ENCODE measurements at places on chromosomes 1 and 21. TPM values are rescaled to one million over a fixed set of nuclear protein-coding genes. Genes with fewer than 3 reads are reported as not detected.

DNA sequence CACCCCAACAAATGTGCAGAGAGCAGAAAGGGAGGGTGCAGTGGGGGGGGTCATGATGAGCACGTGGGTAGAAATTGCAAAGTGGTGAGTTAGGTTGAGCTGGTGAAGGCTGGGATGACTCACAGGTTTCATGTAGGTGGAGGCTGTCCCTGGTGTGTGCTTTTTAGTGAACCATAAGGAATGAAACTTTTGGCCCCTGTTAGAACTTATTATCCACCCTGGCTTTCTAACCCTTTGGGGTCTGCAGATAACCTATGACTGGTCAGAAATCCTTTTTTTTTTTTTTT is 46.9 kb downstream of the DOP1B start:
- DNase-seq, result peak; percentile 91

DNA sequence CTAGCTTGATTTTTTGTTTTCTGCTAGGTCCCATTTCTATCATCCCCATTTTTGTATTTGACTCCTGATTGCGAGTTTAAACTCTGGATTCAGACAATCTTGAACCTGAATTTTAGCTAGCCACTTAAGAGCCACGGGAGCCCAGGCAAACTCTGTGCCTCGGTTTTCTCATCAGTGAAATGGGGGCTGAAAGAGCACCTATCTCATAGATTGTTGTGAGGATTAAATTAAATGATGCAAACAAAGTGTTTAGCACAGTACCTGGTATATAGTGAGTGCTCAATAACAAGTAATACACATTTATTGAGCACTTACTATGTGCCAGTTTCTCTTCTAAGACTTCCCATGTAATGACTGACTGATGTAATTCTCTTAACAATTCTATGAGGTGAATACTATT is 158.1 kb upstream of the POU3F1 start:
- DNase-seq, result no peak

DNA sequence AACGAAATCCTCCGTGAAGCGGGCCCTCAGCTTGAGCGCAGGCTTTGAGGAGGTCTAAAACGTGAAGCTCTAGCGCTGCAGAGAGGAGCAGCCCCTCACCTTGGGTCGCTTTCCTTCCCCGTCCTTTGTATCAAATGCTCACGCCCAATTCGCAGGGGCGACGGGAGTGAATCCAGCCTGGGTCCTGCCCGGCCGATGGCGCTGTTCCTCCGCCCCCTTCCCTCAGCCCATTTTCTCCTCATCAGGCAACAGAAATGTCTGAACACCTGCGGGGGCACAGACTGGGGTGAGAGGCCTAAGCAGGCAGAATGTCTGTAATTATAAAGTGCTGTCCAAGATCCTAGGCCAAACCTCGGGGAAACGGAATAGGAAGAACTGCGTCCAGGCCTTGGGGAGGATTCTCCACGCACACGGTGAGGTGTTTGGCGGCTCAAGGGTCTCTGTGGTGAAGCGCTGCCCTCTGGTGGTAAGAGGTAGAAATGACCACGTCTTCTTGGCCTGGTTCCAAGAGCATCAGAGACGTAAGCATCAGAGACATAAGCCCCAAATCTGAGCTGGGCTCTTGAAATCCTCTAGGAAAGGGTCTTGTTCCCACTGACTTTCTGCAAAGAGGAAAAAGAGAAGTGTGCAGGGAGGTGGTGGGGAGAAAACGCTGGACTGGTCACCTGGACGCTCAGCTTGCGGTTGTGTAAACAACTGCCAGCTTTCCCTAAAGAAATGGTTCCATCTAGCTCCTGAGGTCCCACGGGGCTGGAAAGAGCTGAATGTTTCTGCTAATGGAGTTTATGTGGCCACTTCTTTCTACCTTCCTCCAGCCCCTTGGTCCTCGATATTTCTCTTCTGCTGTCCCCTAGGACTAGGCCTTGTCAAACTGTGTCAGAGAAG is 92.1 kb upstream of the CD53 start:
- DNase-seq, result peak; percentile 65

GRCh38 chr1:108732398-108732797 is 14.1 kb upstream of the STXBP3 start:
- DNase-seq, result peak; percentile 63

Gene GPR37L1
- total RNA-seq, result under 0.01 TPM

DNA sequence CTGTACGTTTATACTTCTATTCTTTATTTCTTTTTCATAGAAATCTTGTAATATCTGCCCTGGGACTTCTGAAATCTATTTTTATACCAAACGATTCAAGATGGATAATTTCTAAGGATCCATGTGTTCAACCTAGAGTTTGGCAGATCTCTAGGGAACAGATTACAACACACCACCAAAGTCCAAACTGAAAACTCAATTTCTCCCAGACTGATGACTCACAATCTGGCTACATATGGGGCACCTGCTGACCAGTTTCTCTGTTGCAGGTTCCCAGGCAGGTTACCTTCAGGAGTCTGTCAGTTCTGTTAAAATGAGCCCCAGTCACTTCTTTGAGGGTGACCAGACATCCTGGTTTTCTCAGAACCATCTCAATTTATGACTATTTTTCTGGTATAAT is 439.4 kb downstream of the GPATCH2 start:
- peak; percentile 22 for DNase-seq

GRCh38 chr1:78054559-78054958 is 8.8 kb downstream of the GIPC2 start:
- no peak for DNase-seq

Gene GJA5
- 0.13 TPM for total RNA-seq

DNA sequence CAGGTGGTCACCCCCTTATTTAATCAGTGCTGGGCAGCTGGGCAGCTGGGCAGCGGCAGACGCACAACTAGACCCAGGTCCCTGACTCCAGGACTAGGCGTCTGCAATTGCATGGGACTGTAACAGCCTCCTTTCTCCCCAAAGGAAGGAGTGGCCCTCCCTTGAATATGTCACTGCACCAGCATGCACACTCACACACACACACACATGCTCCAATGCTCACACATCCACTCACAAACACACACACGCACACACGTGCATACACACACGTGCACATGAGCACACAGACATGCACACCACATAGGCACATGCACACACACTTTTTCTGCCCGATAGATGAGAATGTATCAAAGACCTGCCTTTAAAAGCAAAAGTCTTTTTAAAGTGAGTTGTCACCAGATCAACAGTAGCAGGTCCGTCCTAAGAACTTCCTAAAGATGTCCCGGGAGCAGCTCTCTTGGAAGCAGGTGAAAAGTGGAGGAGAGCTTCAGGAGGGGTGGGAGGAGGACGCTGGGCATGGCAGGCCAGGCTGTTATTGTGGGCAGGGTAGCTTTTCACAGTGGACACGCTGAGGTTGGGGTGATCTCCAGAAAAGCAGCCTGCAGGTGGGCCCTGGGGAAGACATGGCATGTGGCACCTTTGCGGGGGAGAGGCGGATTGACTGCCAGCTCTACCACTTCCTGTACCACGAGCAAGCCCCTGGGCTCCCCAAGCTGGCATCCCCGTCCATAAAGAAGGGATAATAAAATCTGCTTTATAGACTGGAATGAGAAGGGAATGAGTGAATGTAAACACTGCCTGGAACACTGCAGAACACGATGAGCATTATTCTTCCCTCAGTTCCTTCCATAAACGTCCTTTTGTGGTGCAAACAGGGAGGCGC is 1.7 kb downstream of the PDE9A start:
- no peak for DNase-seq

- DNase-seq, result no peak
Measured at GRCh38 chr1:164651351-164651951, 92.5 kb downstream of the PBX1 start.

Gene DMRTA2
- total RNA-seq, result 4.2 TPM

DNA sequence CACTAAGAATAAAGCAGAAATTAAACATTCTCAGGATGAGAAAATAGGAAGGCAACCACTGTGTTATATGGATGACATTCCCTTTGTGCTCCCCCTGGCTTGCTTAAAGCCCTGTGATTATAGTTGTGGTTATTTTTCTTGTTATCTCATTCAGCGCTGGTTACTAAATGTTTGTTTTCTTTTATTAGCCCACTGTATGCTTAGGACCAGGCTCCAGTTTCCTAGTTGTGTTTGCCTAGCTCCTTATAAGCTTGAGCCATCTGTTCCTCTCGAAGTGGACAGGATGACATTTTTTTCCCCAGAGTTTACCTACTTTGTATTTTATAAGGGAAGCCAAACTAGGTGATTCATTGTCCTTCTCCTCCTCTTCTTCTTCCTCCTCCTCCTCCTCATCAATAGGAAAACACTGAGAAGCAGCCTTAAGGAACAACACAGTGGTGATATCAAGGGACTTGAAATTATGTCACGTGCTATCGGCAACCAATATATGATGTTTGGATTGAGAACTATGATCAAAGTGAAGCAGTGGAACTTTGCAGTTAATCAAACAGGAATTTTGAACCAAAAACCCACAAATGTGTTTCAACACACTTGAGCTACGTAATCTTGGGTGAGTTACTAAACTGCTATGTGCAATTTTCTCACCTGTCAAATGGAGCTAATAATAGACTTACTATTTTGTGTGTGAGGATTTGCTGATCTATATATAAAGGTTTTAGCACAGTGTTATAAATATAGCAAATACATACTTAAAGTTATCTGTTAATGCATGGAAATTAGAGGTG is 35.1 kb upstream of the RGS7 start:
- peak; percentile 26 for DNase-seq

DNA sequence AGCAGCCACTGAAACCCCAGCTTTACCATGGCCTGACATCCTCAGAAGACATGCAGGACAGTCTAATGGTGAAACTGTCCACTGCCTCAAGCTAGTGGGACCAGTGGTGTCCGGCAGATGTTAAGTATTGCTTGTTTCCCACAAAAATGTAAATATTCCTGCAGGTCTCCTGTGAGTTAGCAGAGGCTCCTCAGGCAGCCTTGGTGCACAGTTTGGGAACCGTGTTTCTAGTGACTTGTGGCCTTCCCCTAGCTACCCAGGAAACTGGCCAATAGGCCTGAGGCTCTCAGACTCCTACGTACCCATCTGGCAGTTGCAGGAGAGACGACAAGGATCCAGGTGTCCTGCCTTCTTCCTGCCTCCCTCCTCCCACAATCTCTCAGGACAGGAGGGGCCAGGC is 142.4 kb downstream of the CAMTA1 start:
- DNase-seq, result no peak

Gene TCEA3
- 10.5 TPM for total RNA-seq

Gene DYNLT4
- not detected for total RNA-seq

Gene RORC
- 0.26 TPM for total RNA-seq

- no peak for DNase-seq
Measured at GRCh38 chr1:1616045-1616790, 918 bp downstream of the MIB2 start.

Gene ELF3
- 66.1 TPM for total RNA-seq

DNA sequence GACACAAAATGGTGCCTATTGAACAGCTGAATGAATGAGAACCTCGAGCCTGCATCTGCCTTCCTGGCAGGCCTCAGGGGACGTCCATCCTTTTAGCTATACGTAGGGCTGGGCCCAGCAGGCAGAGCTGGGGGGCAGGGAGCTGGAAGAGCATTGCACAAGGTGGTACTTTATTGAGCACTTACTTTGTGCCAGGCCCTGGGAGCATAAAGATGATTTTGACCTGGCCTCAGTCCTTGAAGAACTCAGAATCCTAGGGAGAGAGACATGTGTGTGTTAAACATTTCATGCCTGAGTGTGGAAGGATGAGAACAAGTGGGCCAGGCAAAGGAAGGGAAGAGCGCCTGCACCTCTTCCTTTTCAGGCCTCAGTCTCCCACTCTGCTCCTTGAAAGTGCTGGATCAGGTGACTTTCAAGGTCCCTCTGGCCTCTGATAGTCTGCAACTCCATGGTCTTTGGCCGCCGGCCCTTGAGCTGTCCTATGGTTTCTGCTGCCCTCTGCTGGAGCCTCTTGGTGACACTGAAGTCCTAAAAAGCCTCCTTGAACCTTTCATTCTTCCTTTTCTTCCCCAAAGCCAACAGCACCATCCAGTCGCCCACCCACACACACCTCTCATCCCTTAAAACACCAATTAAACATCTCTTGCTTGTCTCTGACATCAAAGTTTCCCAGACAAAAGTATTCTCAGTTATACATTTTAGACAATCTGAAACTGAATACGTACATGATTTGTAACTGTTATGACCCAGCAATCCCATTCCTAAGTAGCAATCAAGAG is 3.5 kb upstream of the PEAR1 start:
- peak; percentile 61 for DNase-seq

- no peak for DNase-seq
Measured at GRCh38 chr1:225608014-225608796, 44.7 kb downstream of the ENAH start.

DNA sequence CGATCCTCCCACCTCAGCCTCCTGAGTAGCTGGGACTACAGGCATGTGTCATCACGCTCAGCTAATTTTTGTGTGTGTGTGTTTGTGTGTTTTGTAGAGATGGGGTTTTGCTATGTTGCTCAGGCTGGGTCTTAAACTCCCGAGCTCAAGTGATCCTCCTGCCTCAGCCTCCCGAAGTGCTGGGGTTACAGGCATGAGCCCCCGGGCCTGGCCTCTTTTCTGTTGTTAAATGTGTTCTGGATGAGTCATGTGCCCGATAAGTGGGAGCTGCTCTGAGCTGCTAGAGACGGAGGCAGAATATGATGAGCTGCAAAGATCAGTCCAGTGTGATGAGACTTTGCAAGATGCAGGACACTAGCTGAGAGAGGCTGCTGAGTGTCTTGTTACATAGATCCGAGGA is 75.5 kb downstream of the VPS13D start:
- no peak for DNase-seq

DNA sequence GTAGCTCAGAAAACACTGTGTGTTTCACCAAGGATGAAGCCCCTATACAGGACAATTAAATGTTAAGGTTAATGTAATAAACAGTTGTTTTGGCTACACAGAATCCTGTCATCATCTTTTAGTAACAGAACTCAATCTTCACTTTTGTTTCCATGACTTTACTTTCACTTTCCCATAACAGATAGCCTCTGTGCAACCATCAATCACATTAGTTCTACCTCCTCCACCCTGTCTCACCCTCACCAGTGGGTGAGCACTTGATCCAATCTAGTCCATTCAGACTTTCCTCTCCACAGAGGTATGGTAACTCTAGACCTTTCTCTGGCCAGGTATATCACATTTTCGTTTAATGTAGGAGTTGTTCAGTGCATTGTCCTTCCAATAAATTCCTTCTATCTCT is 1018.5 kb downstream of the ADGRL2 start:
- no peak for DNase-seq

Gene ASCL5
- under 0.01 TPM for total RNA-seq

DNA sequence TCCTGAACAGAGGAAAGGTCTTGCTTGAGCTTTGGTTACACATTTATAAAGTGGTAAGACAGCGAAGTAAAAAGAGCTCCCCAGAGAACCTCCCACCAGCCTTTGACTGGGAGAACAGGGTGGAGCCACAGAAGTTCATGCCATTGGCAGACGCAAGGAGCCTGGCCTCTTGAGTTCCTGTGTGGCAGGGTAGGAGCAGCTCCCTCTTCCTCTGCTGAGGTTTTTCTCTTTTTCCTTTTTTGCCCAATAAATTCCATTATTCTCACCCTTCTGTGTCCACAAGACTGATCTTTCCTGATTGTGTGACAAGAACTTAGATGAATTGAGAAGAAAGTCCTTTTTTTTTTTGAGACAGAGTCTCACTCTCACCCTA is 4.3 kb downstream of the THEM4 start:
- DNase-seq, result no peak

GRCh38 chr1:154145986-154146385 is 8.9 kb downstream of the NUP210L start:
- DNase-seq, result no peak
